Fibroblast of pulmonary artery (primary cell): ENCODE measurements at places on chromosomes 2 and 18.

GRCh38 chr2:152493417-152493816, 158.4 kb downstream of the FMNL2 start:
- DNase-seq, result no peak

GRCh38 chr2:38494394-38494793, 108.3 kb downstream of the HNRNPLL start:
- DNase-seq, result no peak

- DNase-seq, result no peak
Observed at GRCh38 chr2:190916829-190917228, 36.2 kb downstream of the GLS start.

DNA sequence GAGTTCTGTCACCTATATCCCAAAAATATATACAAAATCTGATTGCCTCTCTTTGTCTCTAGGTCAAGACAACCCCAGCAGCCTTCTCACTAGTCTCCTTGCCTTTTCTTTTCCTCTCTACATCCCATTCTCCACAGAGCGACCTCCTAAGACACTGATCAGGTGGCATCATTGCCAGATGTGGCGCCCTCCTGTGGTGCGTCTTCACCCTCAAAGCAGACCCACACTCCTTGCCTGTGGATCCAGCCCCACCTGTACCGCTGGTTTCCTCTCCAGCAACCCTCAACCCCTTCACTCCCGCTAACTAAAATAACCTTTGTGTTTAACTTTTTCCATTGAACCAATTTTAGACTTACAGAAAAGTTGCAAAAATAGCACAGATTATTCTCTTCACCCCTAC, 273.3 kb downstream of the GLI2 start:
- DNase-seq, result no peak

DNA sequence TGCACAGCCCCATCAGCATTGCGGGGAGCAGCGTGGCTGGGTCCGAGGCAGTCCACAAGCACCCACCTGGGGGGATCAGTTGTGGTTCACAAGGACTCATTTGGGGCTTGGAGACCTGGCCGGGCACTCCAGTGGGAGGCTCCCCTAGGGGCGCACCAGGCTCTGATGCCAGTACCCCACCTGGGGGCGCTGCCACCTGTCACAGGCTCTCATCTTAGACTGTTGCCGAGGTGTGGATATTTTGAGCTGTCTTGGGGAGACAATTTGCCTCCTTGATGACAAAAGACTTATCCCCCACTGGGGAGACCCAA, 3.0 kb downstream of the ADRA2B start:
- DNase-seq, result no peak

DNA sequence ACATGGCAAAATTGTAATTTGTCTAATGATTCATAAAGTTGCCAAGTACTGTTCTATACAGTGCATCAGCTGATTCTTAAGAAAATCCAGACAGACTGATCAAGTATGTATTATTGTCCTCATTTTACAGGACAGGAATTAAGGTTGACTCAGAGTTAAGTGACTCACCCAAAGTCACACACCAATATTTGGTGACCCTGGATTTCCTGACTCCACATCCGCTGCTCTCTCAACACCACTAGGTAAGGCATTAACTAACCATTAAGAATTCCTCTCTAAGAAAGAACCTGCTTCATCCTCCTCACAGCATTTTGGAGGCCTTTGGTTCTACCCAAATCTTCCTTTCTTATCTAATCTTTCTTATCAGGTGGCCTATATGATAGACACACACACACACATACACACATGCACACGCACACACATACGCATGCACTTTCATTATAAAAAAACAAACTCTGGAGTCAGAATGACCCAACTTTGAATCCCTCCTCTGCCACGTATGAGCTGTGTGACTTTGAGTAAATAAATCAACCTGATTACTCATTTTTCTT, 150.8 kb downstream of the ANKRD44 start:
- DNase-seq, result peak; percentile 62
